ENCODE measurements at places on chromosomes 7 and 10.

DNA sequence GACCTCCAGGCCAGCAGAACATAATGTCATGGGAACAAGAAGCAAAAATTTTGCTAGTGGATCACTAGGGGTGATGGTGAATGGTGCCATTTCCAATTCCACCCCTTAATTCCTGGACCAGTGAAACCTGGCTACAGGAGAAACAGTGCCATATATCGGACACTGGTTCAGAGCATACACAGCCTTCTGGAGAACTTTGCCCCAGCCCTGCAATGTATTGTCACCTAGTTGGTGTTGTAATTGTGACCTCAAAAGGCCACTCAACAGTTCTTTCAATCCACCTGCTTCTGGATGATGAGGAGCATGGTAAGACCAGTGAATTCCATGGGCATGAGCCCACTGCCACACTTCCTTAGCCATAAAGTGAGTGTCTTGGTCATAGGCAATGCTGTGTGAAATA is 59.8 kb upstream of the AASS start:
- no peak for DNase-seq

GRCh38 chr10:86387178-86387794 is 20.7 kb upstream of the GRID1 start:
- no peak for DNase-seq

DNA sequence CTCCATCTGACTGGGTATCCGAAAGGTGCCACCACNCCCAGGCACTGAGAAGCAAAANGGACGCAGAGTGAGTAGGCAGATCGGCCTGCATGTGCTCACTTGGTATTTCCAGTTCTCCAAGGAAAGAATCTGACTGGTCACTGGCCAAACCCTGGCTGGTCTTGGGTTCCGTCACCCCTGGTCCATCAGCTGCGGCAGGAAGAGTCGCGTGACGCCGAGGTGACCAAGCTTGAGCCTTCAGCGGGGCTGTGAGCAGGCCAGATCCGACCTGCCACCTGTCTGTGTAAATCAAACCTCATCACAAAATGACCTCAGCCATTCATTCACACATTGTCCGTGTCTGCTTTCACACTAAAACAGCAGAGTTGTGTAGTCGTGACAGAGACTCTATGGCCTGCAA is 28.8 kb upstream of the CHST15 start:
- DNase-seq, result no peak

DNA sequence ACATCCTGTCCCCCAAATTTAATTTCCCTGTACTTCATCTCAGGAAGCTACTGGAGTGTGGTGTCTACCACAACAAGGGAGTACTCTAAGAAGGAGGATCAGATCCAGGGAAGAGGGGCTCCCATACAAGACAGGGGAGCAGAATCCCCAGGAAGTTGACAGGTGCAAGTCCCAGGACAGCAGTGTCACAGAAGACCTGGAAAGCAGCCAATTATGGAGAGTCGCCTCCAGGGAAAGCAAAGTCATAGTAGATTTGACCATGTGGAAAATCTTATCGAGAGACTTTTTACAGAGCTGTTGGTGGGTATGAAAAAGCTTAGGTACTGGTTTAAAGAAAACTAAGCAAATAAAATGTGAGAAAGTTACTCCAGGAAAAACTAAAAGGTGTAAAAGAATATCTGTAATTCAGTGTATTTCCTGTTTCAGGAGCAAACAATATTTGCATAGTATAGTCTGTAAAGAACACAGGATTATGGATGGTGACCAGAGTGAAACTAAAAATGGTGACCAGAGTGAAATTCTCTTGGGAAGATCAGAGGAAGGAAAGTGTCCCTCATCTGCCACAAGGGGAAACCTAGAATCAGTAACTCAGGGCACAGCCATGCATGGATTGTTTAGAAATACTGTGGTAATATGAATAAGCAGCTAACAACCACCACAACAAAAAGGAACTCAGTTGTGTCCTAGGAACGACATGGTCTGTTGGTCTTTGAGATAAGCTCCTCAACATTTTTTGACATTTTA is 44.5 kb downstream of the LANCL2 start:
- peak; percentile 78 for DNase-seq

DNA sequence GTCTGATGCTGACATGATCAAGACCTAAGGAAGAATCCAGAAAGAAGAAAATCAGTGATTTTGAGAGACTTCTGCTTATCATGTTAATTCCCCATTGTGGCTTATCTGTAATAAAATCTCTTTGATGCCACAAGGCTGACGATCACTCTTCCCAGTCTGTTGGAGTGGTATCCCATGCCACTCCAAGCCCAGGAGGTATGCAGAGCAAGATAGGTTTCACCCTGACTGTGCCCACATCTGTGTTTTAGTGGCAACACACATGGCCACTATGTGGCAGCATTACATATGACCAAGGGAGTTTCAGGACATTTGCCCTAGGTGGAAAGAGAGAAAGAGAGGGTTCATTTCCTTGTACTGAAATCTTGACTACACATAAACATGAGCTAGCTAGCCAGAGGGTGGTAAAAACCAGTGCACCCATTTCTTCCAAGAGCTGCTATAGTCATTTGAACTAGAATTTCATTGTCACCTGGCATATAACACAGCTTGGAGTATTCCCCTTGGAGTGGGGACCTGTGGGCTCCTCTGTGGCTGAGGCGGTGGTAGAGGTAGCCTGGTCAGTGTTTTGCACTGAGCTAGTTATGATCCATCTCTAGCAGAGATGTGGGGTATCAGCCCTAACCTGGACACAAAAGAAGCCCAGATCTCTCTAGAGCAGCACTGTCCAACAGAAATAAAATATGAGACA is 20.8 kb downstream of the LAMB4 start:
- peak; percentile 59 for DNase-seq

DNA sequence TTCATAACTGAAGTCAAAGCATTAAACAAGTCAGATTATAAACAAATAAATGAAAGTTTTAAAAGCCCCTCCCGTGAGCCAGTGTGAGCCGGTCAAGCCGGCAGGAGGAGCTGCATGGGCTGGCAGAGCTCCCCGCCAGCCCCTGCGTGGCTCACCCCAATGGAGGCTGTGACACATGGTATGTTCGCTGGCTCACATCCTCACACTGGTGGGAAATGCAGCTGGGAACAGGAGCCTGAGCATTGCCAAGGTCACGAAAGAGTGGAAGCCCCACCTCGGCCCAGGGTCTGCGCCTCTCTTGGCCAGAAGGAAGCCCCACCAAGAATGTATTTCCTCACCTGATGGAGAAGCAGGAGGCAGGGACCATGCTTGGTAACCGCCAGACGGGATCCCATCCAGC is 261.7 kb upstream of the TCERG1L start:
- DNase-seq, result no peak

- no peak for DNase-seq
Measured at GRCh38 chr7:134441264-134441663, 17.6 kb downstream of the AKR1B1 start.

DNA sequence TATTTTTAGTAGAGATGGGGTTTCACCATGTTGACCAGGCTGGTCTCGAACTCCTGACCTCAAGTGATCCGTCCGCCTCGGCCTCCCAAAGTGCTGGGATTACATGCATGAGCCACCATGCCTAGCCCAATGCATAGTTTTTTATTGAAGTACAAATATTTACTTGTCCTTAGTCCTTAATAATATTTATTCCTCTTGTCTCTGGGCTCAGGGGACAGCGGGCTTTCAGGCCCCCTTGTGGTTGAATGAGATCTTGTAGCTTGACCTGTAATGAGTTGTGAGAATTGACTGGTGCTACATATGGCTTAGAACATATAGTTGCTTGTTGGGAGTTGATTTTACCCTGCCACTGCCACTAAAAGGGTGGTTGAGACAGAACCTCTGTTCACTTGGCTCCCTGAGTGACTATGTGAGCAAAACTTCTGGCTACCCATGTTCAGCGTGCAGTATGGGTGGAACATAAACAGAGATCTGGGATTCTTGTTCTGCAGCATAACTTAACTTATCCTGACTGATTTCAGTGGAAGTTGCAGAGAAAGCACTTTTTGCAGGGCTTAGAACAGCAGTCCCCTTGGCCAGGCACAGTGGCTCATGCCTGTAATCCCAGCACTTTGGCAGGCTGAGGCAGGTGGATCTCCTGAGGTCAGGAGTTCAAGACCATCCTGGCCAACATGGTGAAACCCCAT is 14.9 kb downstream of the CCL26 start:
- DNase-seq, result peak; percentile 25

- no peak for DNase-seq
Measured at GRCh38 chr7:49821181-49821580, 47.7 kb downstream of the VWC2 start.

GRCh38 chr10:98328640-98329039 is 60.6 kb upstream of the LOXL4 start:
- no peak for DNase-seq

- DNase-seq, result no peak
Measured at GRCh38 chr7:31933481-31933880, 136.7 kb downstream of the PDE1C start.

GRCh38 chr7:74063223-74063641 is 20.4 kb upstream of the LIMK1 start:
- DNase-seq, result no peak

GRCh38 chr10:34845070-34845469 is 30.0 kb upstream of the PARD3 start:
- no peak for DNase-seq

- DNase-seq, result no peak
Measured at GRCh38 chr10:51000164-51000563, 74.1 kb upstream of the PRKG1 start.

DNA sequence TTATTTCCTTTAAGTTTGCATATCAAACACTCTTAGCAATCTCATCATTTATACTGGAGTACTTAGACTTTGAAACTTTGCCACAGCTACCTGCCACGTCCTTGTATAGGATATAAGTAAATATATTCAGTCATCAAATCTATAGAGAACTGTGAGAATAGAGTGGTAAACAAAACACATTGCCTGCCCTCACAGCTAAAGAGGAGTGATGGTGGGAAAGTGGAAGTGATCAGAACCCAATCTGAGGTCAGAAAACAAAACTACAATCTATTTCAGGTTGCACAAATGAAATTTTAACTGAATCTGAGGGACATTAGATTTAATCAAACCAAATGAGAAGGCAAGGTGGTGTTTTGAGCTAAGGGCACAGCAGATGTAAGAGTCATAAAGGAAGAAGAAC is 74.8 kb downstream of the ZEB1 start:
- no peak for DNase-seq

GRCh38 chr7:96664793-96665192 is 44.9 kb downstream of the SEM1 start:
- no peak for DNase-seq

DNA sequence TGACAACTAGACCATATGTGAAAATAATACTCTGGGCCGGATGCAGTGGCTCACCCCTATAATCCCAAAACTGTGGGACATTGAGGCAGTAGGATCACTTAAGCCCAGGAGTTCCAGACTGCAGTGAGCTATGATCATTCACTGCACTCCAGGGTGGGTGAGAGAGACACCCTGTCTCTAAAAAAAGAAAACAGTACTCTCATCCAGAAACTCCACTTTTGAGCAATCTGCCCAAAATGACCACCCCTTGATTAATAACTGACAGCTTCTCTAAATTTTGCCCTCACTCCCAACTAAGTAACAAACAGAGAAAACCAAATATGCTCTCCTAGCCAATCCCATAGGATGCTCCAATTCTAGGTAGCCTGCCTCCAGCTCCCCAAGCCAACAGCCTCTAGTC is 62.5 kb upstream of the AKR1E2 start:
- no peak for DNase-seq

DNA sequence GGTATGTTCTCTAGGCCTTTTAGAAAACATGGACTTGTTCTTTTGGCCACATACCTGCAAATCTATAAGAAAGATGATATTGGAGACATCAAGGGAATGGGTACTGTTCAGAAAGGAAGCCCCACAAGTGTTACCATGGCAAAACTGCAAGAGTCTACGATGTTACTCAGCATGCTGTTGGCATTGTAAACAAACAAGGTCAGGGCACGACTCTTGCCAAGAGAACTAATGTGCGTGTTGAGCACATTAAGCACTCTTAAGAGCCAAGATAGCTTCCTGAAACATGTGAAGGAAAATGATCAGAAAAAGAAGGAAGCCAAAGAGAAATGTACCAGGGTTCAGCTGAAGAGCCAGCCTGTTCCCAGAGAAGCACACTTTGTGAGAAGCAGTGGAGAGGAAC is 37.1 kb downstream of the SDK1 start:
- peak; percentile 34 for DNase-seq

- DNase-seq, result no peak
Measured at GRCh38 chr10:86664341-86665217, 3.7 kb upstream of the LDB3 start.

DNA sequence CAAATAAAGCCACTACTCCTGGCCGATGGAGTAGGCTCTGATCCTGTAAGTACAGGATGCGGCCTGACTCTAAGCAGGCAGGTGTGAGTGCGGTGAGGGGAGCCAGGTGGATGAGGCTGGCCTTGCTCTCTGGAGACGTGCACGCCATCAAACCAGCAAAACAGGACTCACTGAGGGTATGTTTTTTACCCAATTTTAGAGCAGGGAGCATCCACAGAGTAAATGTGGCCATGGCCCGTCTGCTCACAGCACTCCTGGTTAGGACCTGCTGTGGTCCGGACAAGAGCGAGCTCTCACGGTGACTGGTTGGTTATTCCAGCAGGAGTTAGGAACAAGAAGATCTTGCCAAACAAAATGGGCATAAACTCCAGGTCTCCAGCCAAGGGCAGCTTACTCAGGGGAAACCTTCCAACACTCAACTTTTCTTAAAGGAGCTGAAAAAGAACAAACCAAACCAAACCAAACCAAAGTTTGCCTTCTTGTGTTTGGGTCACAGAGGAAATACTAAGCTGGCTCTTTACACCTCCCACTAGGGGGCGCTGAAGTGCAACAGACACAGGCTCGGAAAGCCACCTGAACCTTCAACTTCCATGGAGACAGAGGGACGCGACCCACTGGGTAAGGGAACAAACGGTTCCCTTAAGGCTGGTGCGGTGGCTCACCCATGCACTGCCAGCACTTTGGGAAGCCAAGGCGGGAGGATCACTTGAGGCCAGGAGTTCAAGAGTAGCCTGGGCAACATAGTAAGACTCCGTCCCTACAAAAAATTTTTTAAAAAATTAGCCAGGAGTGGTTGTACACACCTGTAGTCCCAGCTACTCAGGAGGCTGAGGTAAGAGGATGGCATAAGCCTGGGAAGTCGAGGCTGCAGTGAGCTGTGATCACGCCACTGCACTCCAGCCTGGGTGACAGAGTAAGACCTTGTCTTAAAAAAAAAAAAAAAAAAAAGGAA is 122.4 kb downstream of the CLEC2L start:
- DNase-seq, result peak; percentile 75

DNA sequence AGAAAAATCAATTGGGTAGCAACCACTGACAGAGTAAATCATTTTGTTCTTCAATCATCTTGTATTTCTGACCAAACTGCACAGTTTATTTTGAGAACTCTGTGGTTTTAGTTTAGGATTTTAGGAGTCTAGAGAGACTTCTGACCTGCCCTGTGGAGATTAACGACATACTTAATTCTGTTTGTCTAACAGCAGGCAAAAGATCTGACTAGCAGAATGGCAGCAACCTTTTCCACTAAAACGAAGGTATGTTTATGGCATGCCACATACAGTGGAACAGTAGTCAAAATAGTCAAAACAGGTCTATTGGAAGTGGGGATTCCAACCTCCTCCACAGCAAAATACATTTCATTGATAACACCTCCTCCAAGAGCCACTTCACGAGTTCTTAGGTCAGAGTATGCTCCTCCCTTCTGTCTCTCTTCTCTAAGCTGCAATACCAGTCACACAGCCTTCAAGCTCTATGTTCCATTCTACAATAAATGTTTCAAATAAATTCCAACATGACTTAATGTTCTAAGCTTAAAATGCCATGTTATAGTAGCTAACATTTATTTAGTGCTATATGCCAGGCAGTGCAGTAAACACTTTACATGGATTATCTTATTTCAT is 34.4 kb downstream of the NRCAM start:
- DNase-seq, result no peak
